Activated T-cell treated with anti-CD3 and anti-CD28 coated beads, Interleukin-2, amount 50 U/mL, for 4 hours (primary cell): ENCODE measurements at places on chromosomes 3 and 15.

DNA sequence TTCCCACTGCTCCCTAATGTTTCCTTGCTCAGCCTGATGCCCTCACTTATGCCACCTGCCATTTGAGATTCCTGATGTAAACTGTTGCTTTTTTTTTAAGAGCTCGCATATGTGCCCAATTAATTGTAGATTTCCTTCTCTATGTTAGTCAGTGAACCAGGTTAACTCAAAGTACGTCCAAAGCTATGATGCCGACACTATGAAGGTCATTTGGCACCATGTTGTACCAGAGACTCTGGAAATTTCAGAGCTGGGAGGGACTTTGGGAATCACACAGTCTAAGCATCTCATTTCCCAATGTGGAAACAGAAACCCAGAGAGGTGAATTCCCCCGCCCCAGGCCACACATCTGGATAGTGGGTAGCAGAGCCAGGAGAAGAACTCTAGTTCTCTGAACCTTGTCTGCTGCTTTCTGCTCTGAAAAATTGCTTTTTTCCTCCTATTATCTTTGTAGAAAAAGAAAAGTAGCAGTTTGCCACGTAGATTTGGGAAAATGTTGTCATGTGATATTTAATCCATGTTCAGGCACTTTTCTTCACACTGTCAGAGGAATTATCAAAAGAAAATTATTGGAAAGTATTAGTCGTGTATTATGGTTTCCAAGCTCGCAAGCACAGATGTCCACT lies 38.5 kb upstream of the TNFAIP8L3 start:
- no peak for DNase-seq

DNA sequence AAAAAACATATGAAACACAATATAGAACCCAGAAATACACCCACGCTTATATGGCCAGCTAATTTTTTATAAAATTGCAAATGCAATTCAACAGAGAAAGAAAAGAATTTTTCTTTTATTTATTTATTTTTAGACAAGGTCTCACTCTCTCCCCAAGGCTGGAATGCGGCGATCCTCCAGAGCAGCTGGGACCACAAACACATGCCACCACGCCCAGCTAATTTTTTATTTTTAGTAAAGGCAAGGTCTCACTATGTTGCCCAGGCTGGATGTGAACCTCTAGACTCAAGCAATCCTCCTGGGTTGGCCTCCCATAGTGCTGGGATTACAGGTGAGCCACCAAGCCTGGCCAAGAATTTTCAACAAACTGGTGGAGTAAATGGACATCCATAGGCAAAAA lies 117.9 kb downstream of the SCAPER start:
- DNase-seq: no peak

DNA sequence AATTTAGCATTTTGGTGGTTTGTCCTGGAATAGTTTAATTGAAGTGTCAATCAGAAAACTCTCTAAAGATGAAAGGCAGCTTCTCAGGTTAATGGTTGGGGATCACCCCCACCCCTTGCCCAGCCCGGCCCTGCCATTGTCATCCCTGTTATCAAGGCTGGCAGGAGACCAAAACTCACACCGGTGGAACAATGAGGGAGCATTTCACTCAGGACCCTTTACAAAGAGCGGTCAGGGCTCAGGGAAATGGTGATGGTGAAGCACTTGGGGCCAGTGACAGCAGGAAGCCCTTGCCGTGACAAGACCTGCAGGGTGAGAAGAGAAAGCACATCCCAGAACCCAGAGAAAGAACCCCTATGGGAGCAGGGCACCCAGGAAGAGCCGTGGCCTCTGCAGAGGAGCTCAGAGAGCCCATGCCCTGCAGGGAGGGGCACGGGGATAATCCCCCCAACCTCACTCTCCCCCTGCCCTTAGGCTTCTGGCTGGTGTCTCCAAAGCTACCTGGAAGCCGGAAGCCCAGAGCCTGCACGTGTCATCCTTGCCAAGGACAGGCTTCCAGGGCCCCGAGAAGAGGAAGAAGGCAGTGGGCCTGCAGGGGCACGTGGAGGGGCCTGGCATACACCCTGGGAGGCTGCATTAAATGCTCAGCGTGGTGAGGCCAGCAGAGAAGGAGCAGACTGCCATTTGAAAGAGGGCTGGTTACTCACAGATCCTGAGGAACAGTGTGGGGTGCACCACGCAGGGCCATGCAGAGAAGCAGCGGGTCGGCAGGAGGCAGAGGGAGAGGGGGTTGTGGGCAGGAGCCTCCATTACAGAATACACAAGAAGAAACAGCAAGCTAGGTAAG lies 80.6 kb upstream of the PRR20G start:
- DNase-seq: no peak

- DNase-seq: no peak
Observed at GRCh38 chr3:32897001-32897601, 54.3 kb upstream of the CCR4 start.

- no peak for DNase-seq
Observed at GRCh38 chr15:49848807-49849206, 228.0 kb downstream of the DTWD1 start.

GRCh38 chr3:36843065-36844051 lies 79.0 kb upstream of the DCLK3 start:
- DNase-seq: peak; percentile 42
